Endothelial cell (in vitro differentiated cells): ENCODE measurements at places on chromosomes 3 and 15. TPM values are rescaled to one million over a fixed set of nuclear protein-coding genes. Genes with fewer than 3 reads are reported as not detected.

- H3K27ac ChIP-seq: peak overlapping the region; percentile 93
- peaks cover 16% of the 10 kb centered on the region for H3K27me3 ChIP-seq
- H3K4me3 ChIP-seq: no peak overlapping the region
- H3K4me1 ChIP-seq: peaks cover 52% of the 10 kb centered on the region
- peak; percentile 33 for DNase-seq
These were observed 152.9 kb downstream of the XXYLT1 start for GRCh38 chr3:195117978-195118581.

Gene ACOX2
- 1.1 TPM for total RNA-seq

DNA sequence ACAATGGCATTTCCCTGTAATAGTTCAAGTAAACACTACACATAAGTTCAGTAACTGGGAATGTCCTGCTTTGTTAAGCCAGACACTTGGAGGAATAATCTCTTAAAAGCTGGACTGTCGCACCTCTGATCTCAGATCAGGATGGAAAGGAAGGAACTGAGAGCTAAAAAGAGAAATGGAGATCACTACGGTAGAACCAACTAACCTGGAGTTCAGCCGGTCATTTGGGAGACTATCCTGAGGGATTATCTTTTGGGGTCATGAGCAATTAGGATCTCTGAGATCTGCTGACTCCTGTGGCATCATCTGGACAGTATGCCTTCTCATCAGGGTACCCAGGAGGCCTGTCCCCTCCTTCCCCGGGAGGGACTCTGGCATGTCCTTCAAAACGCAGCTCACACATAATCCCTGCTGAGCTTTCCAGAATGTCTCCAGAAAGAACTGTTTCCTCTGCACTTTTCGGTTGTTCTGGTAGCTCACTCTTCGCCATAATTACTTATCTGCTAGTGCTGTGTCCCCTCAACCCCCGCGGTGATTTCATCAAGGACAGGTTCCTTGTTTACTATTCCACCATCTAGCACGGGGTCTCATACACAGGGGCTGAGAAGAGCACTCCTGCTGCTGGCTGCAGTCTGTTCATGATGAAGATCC lies 115.6 kb downstream of the SENP2 start:
- H3K36me3 ChIP-seq: no peaks in the 10 kb centered on the region
- H3K4me1 ChIP-seq: peaks cover 59% of the 10 kb centered on the region
- peaks cover 4% of the 10 kb centered on the region for H3K27me3 ChIP-seq

- H3K27me3 ChIP-seq: peaks cover 4% of the 10 kb centered on the region
- H3K4me1 ChIP-seq: peaks cover 12% of the 10 kb centered on the region
- no peak overlapping the region for H3K4me3 ChIP-seq
- no peak for DNase-seq
These were observed 77.2 kb downstream of the CEMIP start for GRCh38 chr15:80856400-80856799.

- no peaks in the 10 kb centered on the region for H3K4me1 ChIP-seq
- no peak overlapping the region for H3K4me3 ChIP-seq
- H3K27me3 ChIP-seq: no peaks in the 10 kb centered on the region
- DNase-seq: no peak
- no peak overlapping the region for H3K27ac ChIP-seq
These were observed 12.6 kb upstream of the TMEM108 start for GRCh38 chr3:133025546-133025945.

DNA sequence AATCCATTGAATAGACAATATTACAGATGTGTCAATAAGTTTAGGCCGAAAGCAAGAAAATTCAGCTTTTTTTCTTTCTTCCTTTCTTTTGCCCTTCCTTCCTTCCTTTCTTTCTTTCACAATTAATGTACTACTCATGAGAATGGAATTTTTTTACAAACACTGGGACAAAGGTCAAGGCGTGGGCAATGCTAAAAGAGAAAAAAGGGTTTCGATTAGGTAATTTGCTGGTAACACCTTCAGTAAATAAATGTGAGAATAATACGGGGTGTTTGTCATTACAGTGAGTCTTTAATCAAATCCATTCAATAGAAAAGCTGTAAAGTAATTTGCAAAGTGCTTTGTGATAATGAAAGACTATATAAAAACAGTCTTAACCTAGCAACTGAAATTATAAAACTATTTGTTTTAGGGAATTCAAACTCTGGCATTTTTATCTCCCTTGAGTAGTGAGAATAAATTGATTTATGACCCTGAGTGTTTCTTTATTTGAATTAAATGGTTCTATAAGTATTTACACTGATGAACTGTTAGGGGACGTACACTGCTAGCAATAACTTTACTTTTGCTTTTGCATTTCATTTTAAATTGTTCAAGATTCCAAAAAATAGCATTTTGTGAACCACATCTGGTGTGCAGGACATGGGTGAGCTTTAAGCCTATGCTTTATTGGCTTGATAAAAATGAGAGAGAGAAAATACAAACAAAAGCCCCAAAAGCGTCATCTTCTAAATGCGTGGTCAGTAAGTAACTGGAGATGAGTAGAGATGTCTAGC lies 104.2 kb upstream of the THRB start:
- H3K36me3 ChIP-seq: no peaks in the 10 kb centered on the region
- no peak overlapping the region for H3K4me3 ChIP-seq
- peak overlapping the region; percentile 33 for H3K27ac ChIP-seq
- peaks cover 8% of the 10 kb centered on the region for H3K4me1 ChIP-seq

Gene CHRNA3
- 0.74 TPM for total RNA-seq

Gene P2RY1
- total RNA-seq: 106 TPM
